Activated naive CD8-positive, alpha-beta T cell treated with anti-CD3 and anti-CD28 coated beads, Interleukin-2, amount 10 ng/mL, durations not matched to agents 7 days and 5 days (primary cell): ENCODE measurements at places on chromosomes 7 and 10. TPM values are rescaled to one million over a fixed set of nuclear protein-coding genes. Genes with fewer than 3 reads are reported as not detected.

DNA sequence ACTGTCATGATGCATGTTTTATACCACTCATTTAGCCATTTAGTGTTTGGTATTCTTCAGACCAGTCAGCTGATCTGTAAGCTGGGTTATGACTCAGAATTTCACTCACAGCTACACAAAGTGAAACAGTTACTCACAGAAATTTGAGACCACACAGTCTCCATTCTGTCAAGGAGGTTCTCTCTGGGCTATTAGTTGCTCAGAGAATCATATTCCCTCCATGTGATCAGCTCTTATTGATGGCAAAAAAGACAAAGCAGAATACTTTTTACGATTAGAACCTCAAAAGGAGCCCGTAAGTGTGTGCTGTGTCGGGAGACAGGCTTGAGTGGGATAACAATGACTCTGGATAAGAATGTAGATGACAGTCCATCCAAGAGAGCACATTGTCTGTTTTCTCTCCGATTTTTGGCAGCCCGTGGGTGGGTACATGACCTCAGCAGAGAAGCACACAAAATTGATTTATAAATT, 277.6 kb upstream of the SORCS1 start:
- no peak overlapping the region for H3K27ac ChIP-seq
- no peak for DNase-seq
- no peaks in the 10 kb centered on the region for H3K4me1 ChIP-seq

PAX2 gene
- total RNA-seq = not detected

GRCh38 chr7:49643321-49643720, 130.1 kb upstream of the VWC2 start:
- no peak overlapping the region for H3K4me3 ChIP-seq
- DNase-seq = no peak
- no peaks in the 10 kb centered on the region for H3K27me3 ChIP-seq
- no peaks in the 10 kb centered on the region for H3K36me3 ChIP-seq
- no peak overlapping the region for H3K27ac ChIP-seq

EBLN1 gene
- not detected for total RNA-seq

BAIAP2L1 gene
- 1.4 TPM for total RNA-seq

GRCh38 chr10:133526957-133527588, at the start of gene CYP2E1:
CYP2E1 (plus strand) TSS chr10:133527363; CDS start chr10:133527396, 33 bp downstream.
- H3K4me1 ChIP-seq = peaks cover 21% of the 10 kb centered on the region
- no peak for DNase-seq
- H3K36me3 ChIP-seq = no peaks in the 10 kb centered on the region
- no peak within 1 kb of the TSS for H3K27ac ChIP-seq
- peaks cover 69% of the 10 kb centered on the region for H3K27me3 ChIP-seq

PRSS37 gene
- not detected for total RNA-seq

- no peak overlapping the region for H3K4me3 ChIP-seq
- DNase-seq = no peak
- no peaks in the 10 kb centered on the region for H3K4me1 ChIP-seq
- H3K27me3 ChIP-seq = peaks cover 4% of the 10 kb centered on the region
Measured at GRCh38 chr7:51242007-51242691, 74.5 kb downstream of the COBL start.

DNA sequence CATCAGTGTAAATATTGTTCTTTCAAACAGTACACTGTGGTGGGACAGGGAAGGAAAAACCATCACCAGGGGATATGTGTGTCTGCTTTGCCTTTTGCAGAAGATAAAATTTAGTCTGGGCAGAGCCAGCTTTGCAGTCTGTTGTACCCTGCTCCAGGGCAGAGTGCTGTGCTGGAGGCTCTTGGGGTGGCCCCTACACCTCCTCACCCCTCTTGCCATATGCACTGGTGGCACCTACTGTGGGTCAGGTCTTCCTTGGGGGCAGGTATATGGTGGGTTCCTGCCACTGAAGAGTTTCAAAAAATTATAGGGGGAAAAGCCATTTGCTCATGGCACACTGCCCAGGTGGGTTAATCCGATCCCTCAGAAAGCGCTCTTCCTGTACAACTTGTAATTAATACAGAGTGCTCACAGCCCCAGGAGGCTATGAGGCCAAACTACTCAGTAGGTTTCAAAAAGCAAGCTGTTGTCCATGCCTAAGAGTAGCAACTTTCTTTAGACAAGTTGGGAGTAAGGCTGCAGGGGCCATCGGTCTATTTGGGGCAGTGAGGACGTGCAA, 112.7 kb upstream of the BMPER start:
- no peaks in the 10 kb centered on the region for H3K27me3 ChIP-seq
- DNase-seq = no peak
- no peak overlapping the region for H3K4me3 ChIP-seq
- no peaks in the 10 kb centered on the region for H3K4me1 ChIP-seq
- no peaks in the 10 kb centered on the region for H3K36me3 ChIP-seq

GRCh38 chr7:105131033-105131656, 117.1 kb downstream of the KMT2E start:
- H3K4me1 ChIP-seq = peaks cover 7% of the 10 kb centered on the region
- no peak overlapping the region for H3K4me3 ChIP-seq
- H3K27ac ChIP-seq = no peak overlapping the region
- no peaks in the 10 kb centered on the region for H3K27me3 ChIP-seq
- DNase-seq = no peak

- no peaks in the 10 kb centered on the region for H3K4me1 ChIP-seq
- no peaks in the 10 kb centered on the region for H3K27me3 ChIP-seq
- H3K27ac ChIP-seq = no peak overlapping the region
- no peaks in the 10 kb centered on the region for H3K36me3 ChIP-seq
- H3K4me3 ChIP-seq = no peak overlapping the region
- DNase-seq = no peak
Measured at GRCh38 chr7:93955304-93955703, 33.8 kb downstream of the GNG11 start.

DNA sequence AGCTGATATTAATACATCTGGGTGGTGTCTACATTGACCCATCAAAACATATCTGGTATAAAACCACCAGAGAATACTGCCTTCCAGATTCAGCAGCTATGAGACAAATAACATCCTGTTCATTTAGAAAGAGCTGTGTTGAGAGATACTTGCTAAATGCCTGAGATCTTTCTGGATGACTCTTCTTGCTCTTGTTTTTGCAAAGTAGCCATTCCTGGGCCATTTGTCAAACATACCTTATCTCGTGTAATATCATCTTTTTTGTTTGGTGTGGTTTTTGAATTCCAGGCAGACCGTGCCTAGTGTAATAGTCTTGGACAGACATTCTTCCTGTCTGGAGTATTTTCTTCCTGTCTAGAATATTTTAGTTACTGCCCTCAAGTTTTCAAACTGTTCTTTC, 74.7 kb upstream of the PRR15 start:
- H3K27me3 ChIP-seq = peaks cover 5% of the 10 kb centered on the region
- no peak overlapping the region for H3K4me3 ChIP-seq

CLCN1 gene
- total RNA-seq = not detected

OR2A1 gene
- total RNA-seq = 0.06 TPM

STEAP2 gene
- not detected for total RNA-seq

TMEM120A gene
- total RNA-seq = 25.5 TPM

DNA sequence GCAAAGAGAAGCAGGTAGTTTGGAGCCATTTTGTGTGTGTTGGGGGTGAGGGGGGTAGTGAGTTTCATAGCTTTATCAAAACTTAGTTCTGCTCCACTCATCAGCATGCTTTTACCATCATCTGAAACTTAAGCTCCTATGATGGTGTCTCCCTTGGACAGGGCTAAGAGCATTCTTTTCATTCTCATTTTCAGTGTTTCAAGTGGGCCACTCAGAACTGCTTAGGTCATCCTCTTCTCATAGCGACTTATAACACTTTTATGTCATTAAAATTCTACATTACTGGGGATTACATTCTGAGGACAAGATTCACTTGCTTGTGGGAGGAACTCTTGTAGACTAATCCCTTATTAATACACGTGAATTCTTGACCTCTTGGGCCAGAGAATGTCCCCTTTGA, 649.4 kb downstream of the SUGCT start:
- H3K4me3 ChIP-seq = no peak overlapping the region
- no peaks in the 10 kb centered on the region for H3K27me3 ChIP-seq
- peaks cover 3% of the 10 kb centered on the region for H3K4me1 ChIP-seq
- H3K36me3 ChIP-seq = no peaks in the 10 kb centered on the region
- no peak overlapping the region for H3K27ac ChIP-seq

GRCh38 chr7:131056007-131056406, 271.7 kb upstream of the MKLN1 start:
- H3K27ac ChIP-seq = peak overlapping the region; percentile 37
- no peak overlapping the region for H3K4me3 ChIP-seq
- H3K27me3 ChIP-seq = no peaks in the 10 kb centered on the region
- peaks cover 35% of the 10 kb centered on the region for H3K4me1 ChIP-seq
- no peak for DNase-seq

EGR2 gene
- 2.2 TPM for total RNA-seq

ANKRD61 gene
- not detected for total RNA-seq

GRCh38 chr7:96497567-96497966, 175.7 kb upstream of the SLC25A13 start:
- H3K27me3 ChIP-seq = peaks cover 11% of the 10 kb centered on the region
- no peak for DNase-seq
- H3K4me3 ChIP-seq = no peak overlapping the region
- H3K27ac ChIP-seq = no peak overlapping the region

GRCh38 chr7:36810032-36810431, 85.7 kb upstream of the AOAH start:
- no peak overlapping the region for H3K27ac ChIP-seq
- H3K4me1 ChIP-seq = peaks cover 9% of the 10 kb centered on the region
- peaks cover 7% of the 10 kb centered on the region for H3K36me3 ChIP-seq
- no peak for DNase-seq
- no peak overlapping the region for H3K4me3 ChIP-seq

DNA sequence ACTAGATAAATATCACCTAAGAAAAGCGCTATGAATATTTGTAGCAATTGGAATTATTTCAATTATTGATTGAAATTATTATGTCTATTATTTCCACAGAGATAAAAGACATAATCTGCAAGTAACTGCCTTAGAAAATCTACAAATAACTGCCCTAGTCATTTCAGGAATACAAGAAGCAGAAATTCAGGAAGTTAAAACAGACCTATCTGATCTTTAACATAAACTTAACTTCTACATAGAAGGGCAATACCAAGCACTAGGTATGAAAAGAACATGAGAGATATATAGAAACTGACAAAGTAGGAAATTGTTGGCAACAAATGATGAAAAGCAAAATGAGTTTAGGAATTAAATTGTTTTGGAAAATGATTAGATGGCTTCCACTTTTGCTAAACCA, 31.8 kb upstream of the AKR1B10 start:
- H3K4me3 ChIP-seq = no peak overlapping the region
- H3K27ac ChIP-seq = no peak overlapping the region
- no peaks in the 10 kb centered on the region for H3K4me1 ChIP-seq
- no peaks in the 10 kb centered on the region for H3K36me3 ChIP-seq
- H3K27me3 ChIP-seq = peaks cover 20% of the 10 kb centered on the region
